Activated T-helper 2 cell treated with anti-CD3 and anti-CD28 coated beads, Interferon-gamma antibody, Interleukin-2, Interleukin-4, amounts not matched to agents 10 μg/mL and 5 μg/mL and 100 μg/mL, durations not matched to agents 14 hours and 24 hours and 36 hours (primary cell): ENCODE measurements at places on chromosomes 2 and 18. TPM values are rescaled to one million over a fixed set of nuclear protein-coding genes. Genes with fewer than 3 reads are reported as not detected.

MAP4K4 gene
- 36.8 and 40.6 TPM in 2 replicates for total RNA-seq

CYTIP gene
- total RNA-seq, result 199 and 206 TPM in 2 replicates

IL1RL2 gene
- not detected in 2 replicates for total RNA-seq

ANKRD30BL gene
- total RNA-seq, result not detected in 2 replicates

GRCh38 chr2:7961550-7961949 is 720.3 kb upstream of the ID2 start:
- DNase-seq, result no peak

TCF7L1 gene
- 0.11 and 0.18 TPM in 2 replicates for total RNA-seq

RGPD8 gene
- total RNA-seq, result 15.5 and 16.1 TPM in 2 replicates

DNA sequence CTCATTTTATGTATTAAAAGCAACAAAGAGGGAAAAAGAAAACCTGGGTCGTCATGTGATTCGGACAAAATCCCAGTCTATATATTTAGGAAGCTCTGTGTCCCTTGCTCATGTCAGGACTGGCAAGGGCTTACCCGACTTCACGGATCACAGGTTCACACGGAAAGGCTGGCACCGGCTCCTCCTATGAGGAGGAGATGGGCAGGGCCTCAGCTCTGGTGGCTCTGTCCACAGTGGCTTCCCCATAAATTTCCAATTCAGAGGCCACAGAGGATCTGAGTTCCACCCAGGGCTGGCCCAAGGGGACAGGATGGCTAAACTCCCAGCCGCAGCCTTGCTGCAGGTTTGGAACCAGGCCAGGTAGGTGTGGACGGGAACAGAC is 186.8 kb downstream of the BCL2 start:
- DNase-seq, result no peak

EDAR gene
- 0.11 TPM in 2 replicates for total RNA-seq

DNA sequence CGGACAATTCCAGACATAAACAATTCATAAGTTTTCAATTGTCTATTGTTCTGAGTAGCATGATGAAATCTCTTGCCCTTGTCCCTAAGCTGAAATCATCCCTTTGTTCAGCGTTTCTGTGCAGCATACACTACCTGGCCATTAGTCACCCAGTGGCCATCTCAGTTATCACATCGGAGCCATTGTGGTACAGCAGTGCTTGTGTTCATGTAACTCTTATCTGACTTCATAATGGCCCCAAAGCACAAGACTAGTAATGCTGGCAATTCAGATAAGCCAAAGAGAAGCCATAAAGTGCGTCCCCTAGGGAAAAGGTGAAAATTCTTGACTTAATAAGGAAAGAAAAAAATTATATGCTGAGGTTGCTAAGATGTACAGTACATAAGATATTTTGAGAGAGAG is 127.2 kb downstream of the FHOD3 start:
- no peak for DNase-seq

DNA sequence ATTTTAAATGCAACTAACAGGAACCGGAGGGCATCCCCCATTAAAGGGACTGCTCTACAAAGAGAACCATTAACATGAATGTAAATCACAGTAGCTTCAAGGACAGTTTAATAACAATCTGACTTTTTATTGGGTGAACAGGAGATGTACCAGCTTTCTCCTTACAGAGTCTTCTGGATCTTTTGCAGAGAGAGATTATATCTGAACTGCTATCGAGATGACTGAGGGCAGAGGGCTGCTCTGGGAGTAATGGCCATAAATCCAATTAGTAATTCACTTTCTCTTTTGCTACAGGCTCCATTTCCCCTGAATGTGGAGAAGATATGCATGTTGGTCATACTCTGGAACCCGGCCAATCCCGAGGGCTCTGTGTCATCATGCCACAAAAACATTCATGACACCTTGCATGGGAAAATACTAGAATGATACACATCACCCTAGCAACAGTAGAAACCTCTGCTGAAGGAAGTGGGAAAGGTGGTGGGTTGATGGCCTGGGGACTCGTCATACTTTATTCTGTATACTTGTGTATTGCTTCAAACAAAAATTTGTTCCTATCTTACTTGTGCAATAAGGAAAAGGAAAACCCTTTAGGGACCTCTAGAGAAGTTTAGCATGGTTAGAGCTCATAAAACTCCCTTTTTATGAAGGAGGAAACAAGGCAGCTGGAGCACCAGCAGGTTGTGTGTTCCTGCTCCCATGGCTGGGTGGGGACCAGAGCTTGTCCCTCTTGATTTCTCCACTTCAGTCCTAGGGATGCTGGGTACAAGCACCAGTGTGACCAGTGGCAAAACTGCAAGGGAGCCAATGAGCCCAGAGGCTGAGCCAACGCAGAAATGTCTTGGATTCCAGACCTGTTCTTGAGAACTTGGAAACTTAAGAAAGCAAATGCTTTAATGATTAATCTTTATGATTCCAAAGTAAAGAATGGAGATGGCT is 26.0 kb downstream of the CTAGE1 start:
- no peak for DNase-seq

AFF3 gene
- 1.4 and 1.7 TPM in 2 replicates for total RNA-seq

GRCh38 chr2:239765911-239766310 is 259.2 kb downstream of the NDUFA10 start:
- DNase-seq, result no peak

LAMA1 gene
- not detected in 2 replicates for total RNA-seq

DNA sequence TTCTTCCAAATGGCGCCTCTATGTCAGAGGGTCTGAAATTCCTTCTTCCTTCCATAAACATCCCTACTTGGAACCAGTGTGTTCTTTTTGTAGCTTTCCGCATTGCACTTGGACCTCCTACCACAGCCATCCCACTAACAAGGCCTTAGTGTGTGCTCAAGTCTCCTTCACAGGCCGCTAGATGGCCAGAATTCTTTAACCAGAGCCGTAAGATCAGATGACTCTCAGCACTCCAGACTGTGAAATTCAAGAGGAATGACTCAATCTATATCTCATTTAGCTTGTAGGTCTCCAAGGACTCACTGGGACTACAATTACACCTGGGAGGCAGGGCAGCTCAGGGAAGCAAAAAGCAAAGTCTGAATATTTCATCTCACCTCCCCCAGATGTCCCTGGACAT is 298.9 kb downstream of the EIPR1 start:
- DNase-seq, result no peak

VIL1 gene
- not detected in 2 replicates for total RNA-seq

CCDC150 gene
- 13.6 and 17.8 TPM in 2 replicates for total RNA-seq

MAPRE3 gene
- 1.8 and 2.2 TPM in 2 replicates for total RNA-seq

DNA sequence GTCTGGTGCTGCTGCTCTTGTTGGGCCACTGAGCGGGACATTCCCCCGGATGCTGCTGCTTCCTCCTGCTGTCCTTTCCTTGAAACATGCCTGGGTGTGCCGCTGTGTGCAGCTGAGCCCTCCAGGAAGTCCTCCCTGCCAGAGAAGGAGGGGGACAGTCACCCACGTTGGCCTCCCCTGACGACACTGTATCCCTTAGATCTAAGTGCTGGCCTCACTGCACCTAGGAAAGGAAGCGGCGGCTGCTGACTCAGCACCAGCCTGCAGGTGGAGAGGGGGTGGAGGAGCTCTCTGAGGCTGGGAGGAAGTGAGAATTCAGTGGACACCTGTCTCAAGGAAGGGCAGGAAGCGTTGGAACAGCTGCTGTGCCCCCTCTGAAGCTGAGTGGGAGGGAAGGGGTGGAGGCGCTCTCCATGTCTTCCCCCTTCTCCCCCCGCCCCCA is 239.8 kb downstream of the HAUS1 start:
- DNase-seq, result peak; percentile 53

DNA sequence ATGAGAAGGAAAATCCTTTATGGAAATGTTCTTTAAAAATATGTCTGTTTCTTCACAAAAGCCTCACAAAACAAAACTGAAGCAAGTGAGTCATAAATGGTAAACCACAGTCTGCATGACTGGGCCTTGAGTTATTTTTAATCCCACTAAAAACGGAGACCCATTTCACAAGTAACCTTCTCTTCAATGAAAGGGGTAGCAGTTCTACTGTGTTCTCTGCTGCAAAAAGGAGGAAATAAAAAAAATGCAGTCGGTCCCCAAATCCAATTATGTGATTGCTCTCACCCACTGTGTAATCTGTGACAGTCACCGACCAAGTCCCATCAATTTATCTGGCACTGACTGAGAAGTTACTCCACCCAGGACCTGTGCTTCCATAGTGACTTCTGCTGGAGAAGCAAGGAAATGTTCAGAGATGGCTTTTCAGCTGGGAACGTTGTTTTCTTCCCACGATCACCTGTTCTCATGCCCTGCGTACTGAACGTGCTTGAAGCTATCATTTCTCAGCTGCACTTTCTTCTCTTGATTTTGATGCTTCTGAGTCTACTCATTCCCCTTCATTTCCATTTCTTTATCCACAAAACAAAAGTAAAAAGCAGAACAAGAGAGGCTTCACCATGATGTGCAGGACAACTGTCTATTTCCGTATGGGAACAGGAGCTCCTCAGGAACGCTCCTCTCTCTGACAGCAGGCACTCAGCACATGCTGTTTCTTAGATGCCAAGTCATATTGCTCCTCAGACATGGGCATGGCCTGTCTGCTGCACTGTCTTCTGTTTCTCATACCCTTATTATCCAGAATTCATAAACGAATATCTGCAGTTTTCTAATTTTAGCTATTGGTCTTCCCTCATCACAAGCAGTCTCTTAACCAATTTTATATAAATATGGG is 80.0 kb upstream of the TMEM200C start:
- DNase-seq, result no peak

DNA sequence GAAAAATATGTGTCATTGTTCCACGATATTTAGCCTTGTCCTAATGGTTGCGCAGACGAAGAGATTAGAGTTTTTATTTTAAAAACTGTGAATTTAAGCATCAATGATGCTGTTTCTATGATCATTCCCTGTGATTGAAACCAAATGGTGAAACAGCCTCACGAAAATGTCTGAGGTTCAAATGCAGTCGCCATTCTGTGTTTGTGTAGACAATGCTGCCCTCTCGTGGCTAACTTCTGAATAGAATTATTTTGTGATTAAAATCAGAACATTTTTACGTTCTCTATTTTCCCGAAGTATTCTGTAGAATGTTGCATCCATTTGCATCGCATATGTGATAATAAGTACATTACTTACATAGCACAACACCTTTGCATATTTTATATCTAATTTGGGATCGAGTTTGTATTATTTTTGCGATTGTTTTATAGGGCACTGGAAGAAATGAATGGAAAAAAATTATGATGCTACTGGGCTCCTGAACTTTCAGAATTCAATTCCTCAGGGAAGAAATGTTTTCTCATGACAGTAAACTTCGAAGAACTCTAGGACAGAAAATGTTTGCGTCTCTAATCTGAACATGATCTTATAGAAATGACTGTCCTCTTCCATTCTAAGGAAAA is 54.8 kb upstream of the CREB1 start:
- DNase-seq, result peak; percentile 24

RESP18 gene
- total RNA-seq, result not detected in 2 replicates

GRCh38 chr18:42126586-42126985 is 171.6 kb downstream of the PIK3C3 start:
- no peak for DNase-seq

DNA sequence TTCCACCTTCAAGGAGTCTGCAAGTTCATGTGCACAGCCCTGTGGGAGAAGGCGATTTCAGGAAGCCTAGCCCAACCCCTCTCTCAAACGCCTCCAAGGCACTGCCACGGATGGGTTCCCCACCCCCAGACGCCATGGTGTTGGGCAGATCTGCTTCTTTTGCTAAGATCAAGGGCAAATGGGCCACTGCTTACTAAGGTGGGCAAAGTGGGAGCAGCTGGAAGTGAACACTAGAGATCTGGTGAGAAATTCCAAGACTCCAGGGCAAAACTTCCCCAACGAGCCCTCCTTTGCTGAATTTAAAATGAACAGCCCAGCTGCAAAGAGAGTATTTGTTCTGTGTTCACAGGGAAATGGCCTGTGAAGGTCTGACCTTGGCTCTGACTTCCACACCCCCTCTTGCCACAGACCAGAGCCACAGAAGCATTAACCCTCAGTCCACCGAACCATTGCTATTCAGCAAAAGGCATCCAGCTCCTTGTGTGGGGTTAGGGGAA is 45.1 kb upstream of the ZBTB7C start:
- DNase-seq, result no peak

DNA sequence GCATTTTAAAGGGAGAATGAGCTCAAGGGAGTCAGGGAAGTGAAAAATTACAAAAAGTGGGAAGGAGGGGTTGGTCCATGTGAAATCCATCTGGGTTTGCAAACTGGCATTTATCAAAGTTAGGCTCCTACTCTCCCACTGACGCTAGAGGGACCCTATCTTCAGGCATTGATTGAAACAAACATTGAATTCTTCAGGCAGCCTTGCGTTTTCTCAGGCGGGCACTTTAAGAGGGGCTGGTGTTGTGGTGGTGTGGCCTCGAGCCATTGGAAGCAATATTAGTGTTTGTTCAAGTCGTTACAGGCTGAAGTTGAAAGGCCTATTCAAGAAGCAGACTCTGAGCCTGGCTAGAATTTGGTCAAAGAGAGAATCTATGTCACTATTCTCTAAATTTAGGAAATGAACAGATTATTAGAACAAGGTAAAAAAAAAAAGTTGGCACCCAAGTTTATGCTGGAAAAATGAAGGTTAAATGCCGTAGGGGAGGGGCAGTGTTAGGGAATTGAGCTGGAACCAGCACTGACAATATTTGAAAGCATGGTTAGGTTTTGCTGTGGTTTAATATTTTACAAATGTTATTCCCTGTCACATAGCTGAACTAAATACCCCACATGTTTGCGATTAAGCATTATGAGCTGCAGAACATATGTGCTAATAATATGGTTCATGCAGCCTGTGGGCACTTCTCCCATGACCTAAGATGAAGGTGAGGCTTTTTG is 36.8 kb downstream of the STON1 start:
- no peak for DNase-seq

DNA sequence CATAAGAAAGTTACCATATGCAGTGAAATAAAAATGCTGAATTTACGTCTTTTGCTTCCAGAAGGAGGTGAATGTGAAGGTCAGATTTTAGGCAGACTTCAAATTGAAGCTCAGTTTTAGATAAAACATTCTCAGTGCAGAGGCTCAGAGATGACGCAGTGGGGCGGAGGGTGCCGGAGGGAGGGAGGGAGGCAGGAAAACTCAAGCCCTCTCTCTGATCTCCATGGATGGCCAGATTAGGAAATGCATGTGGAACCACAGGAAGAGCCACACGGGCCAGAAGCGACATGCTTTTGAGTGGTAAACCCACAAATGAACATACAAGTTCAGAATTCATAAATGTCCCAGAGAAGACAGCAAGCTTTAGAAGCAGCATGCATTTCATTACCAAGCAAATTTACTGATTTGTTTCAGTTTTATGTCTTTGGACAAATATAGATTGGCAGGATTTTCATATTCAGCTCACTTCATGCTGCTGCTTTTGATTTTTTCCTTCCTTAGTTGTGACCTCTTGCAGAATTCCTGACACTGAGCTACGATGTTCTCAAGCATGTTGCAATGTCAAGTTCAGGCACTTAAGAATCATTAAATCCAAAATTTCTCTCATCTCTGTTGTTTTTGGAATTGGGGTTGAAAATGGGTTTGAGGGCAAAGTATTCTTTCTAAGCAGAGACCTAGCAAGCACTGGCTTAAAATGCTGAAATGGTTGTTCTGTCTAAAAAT is 29.7 kb upstream of the APCDD1 start:
- DNase-seq, result no peak

RGPD4 gene
- 0.07 TPM in 2 replicates for total RNA-seq

- no peak for DNase-seq
Measured at GRCh38 chr18:5464251-5464650, 79.5 kb downstream of the EPB41L3 start.

GRCh38 chr2:45028276-45028675 is 19.0 kb upstream of the SIX2 start:
- no peak for DNase-seq

- DNase-seq, result no peak
Measured at GRCh38 chr18:64991102-64991501, 759.7 kb upstream of the CDH7 start.

ST6GAL2 gene
- not detected in 2 replicates for total RNA-seq
